Thoracic aorta (tissue), 2 donors: ENCODE measurements at places on chromosomes 5 and 9. TPM values are rescaled to one million over a fixed set of nuclear protein-coding genes. Genes with fewer than 3 reads are reported as not detected.

The PLCXD3 gene
- 5.9 TPM for total RNA-seq

The GCNT4 gene
- total RNA-seq, result 3.1 TPM

The CDHR2 gene
- total RNA-seq, result not detected

The FBLL1 gene
- total RNA-seq, result not detected

The CRB2 gene
- not detected for total RNA-seq

The SYK gene
- 23.3 TPM for total RNA-seq
